ENCODE measurements at places on chromosomes 5 and 9.

GRCh38 chr5:57216714-57217113, 42.9 kb downstream of the GPBP1 start:
- peak; percentile 62 for DNase-seq

- DNase-seq, result no peak
Observed at GRCh38 chr5:45262061-45262590, 434.1 kb downstream of the HCN1 start.

- no peak for DNase-seq
Observed at GRCh38 chr9:37707748-37708147, 45.9 kb upstream of the TRMT10B start.

- DNase-seq, result no peak
Observed at GRCh38 chr9:72401396-72401795, 36.4 kb upstream of the ZFAND5 start.

GRCh38 chr9:99155736-99156135, 50.8 kb downstream of the TGFBR1 start:
- DNase-seq, result peak; percentile 28

DNA sequence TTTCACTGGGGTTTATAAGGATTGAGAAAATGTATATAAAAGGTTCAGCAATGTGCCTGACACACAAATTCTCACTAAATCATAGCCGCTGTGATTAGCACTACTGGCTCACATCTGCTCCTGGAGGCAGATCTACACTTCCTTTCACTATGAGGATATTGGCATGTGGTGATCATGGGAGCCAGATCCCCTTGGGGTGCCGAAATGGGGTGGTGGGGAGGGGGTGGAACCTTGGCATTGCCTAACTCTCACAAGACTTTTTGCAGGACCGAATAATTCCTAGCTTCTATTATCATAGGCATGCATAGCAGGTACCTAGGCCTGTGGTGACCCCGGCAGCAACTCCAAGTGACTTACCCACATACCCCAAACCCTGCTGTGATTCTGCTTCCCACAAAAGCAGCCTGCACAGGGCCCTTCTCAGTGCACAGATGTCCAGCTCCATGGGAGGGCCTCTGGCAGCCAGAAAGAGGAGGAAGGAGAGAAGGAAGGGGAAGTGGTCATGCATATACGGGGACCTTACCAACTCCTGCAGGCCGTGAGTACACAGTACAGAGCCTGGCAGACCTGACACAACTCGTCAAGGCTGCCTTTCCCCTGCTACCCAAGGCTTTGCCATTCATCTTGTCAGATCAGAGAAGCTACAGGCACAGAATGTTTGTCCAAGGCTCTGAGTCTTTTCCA, 61.3 kb upstream of the IQGAP2 start:
- no peak for DNase-seq

GRCh38 chr9:77433675-77434445, 214.3 kb downstream of the GNA14 start:
- peak; percentile 76 for DNase-seq

DNA sequence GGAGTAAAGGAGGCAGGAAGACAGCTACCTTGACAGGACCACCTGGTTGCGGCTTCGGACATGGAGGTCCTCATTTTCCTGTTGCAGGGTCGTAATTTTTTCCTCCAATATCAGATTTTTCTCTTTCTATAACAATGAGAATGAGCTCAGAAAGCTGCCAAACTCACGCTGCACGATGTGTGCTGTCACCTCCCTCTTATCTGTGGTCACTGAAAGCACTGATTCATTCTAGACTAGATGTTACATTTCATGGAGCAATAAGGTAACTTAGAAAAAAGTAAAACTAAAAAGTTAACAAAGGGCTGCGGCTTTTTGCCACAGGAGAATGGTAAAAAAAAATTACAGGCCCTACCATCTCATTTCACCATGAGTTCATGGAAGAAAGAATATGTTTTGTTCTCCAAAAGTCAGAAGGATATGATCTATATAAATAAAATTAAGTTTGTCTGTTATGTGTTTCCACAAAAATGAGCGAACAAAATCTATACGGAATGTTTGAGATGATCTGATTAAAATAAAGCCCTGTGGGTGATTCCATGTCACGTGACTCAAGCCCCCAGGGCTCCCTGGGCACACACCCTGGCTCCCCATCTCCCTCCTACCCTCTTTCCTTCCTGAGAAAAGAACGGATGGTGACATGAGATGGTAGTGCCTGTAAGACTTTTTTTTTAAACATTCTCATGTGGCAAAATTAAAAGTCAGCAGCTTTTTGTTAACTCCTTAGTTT, 26.9 kb upstream of the ANXA6 start:
- DNase-seq, result no peak

GRCh38 chr9:128370367-128370751, 815 bp upstream of the URM1 start:
- DNase-seq, result no peak

DNA sequence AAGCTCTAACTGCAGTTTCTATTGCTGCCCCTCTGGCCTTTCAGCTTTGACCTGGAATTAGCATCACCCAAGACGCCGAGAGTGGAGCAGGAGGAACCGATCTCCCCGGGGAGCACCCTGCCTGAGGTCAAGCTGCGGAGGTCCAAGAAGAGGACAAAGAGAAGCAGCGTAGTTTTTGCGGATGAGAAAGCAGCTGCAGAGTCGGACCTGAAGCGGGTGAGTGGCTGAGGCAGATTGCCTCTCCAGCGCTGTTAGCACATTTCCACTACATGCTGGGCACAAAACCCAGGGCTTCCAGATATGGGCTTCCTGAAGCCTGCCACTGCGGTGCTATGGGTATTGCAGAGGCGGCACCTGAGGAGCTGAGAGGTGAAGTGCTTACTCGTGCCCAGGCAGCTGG, 26.8 kb upstream of the FOXI1 start:
- no peak for DNase-seq

DNA sequence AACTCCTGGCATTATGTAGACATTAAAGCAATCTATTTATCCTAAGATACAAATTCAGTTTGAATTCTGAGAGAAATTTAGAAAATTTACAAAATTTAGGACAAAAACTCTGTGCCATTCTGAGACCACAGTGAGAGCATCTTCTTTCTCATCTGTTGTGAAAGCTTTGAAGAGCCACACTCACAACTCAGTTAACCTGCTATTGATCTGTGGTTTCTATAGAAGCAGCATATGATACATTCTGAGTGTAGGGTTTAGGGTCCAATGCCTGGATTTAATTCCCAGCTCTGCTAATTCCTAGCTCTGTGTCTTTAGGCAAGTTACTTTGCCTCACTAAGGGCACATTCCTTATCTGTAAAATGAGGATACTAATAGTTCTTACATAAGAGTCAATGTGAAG, 21.6 kb downstream of the CAST start:
- no peak for DNase-seq

Measured in fibroblast of skin of scalp (primary cell).